ENCODE measurements at places on chromosomes 4 and X.
A peak's percentile ranks its signal among the peaks of the same experiment; 100 is the strongest.

- DNase-seq, result no peak
Measured at GRCh38 chrX:11666164-11666563, 444 bp upstream of the ARHGAP6 start.

- DNase-seq, result peak; percentile 77
Measured at GRCh38 chr4:157674699-157675098, 454.2 kb downstream of the GRIA2 start.

DNA sequence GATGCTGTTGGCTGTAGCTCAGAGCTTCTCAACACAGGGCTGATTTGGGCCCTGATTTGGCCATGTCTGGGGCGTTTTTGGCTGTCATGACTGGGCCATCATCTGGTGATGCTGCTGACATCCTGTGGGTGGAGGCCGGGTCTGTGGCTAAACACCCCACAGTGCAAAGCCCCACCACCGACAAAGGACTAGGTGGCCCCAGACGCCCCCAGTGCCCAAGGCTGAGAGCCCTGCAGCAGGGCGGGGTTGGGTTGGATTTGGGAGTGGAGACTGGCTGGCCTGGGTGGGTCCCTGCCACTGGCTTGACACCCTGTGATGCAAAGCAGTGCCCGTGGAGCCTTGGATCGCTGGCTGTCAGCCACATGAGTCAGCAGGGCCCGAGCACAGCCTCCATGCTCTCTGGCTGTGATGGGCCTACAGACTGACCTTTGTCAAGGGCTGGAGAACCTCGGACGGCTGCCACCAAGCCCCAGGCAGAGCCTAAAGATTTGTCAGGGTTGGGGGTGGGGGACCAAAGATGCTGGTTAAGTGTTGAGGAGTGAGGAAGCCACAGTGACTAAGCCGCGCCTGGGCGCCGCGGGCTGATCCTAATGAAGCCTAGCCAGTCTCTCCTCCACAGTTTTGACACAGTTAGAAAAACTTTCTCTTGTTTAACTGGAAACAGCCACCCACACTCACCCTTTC, 28.3 kb downstream of the CYTL1 start:
- peak; percentile 31 for DNase-seq

DNA sequence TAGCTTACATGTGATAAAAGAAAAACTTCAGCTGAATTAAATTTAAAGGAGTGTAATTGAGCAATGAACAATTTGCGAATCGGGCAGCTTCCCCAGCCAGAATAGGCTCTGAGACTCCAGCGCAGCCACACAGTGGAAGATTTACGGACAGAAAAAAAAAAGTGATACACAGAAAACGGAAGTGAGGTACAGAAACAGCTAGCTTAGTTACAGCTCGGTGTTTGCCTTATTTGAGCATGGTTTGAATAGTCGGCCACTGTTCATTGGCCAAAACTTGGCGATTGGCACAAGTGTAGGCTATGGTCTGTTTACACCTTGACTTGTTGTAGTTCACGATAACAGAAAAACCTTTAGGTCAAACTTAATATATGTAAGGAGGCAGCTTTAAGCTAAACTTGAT, 16.7 kb upstream of the SUPT20HL1 start:
- DNase-seq, result no peak

DNA sequence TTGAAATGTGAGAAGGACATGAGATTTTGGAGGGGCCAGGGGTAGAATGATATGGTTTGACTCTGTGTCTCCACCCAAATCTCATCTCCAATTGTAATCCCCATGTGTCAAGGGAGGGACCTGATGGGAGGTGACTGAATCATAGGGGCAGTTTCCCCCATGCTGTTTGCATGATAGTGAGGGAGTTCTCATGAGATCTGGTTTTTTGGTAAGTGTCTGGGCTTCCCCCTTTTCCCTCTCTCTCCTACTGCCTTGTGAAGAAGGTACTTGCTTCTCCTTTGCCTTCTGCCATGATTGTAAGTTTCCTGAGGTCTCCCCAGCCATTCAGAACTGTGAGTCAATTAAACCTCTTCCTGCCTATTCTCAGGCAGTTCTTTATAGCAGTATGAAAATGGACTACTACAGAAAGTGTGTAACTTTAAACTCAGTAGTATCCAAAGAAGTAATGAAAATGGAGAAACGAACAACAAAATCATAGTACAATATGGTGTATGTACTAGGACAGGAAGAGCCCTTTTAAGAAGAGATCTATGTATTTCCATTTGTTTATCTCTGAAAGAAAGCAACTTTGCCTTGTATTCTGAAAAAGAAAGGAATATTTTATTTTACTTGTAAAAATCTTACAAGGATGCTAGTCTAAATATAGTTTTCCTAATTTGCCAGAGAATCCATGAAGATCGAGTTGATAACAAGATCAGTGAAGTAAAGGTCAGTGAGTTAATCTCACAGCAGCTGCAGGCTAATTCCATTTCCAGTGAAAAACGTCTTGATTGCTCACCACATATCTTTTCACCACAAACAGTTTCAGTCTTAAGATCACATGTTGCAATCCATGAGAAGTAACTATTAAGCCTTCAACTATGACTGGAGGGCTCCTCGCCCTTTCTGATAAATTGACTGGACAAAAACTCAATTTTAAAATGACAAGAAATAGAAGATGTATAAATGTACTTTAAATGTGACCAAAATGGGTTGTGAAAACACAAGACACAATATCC, 20.5 kb downstream of the PKD2 start:
- DNase-seq, result no peak

GRCh38 chr4:183139058-183139750, 40.1 kb downstream of the WWC2 start:
- no peak for DNase-seq

- DNase-seq, result no peak
Measured at GRCh38 chr4:1985294-1985693, 23.5 kb downstream of the NELFA start.

DNA sequence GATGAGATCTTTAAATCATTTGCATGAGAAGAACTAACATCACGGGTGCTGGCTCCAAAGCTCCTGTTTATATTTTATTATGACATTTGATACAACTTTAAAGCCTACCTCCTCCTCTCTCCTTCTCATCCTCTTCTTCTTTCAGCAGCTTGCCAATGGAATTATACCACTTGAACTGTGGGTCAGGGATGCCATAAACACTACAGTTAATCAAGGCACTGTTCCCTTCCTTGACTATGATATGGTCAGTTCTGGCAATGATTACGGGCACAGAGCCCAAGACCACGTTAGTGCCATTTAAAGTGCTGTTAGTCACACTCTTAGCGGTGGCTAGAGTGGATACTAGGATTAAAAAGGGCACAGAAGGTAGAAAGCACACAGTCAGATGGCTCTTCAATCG, 20.7 kb downstream of the MFAP3L start:
- DNase-seq, result no peak

DNA sequence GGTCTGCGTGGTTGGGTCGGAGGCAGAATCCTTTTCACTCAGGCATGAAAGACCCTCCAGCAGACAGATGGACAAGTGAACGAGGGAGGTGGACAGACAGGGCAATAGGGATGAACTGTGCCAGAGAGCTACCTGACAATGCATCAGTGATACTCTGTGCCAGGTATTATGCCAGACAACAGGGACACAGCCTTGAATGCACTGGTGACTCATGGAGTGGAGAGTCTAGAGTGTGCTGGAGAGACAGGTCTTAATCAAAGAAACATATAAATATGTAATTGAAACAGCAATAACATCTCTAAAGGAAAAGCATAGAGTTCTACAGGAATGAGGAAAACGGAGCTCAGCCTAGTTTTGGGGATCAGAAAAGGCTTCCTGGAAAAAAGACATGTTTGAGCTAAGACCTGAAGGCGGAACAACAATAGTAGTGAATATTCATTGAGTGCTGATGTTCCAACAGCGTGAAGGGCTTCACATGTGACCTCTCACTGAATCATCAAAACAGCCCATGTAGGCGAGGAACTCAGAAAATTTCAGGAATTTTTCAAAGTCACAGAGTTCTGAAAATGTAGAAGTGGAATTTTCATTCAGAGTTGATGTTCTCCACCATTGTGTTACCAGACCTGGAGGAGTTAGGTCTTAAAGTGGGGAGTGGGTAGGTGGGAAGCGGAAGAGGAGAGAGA, 20.0 kb upstream of the FGFBP2 start:
- DNase-seq, result no peak

DNA sequence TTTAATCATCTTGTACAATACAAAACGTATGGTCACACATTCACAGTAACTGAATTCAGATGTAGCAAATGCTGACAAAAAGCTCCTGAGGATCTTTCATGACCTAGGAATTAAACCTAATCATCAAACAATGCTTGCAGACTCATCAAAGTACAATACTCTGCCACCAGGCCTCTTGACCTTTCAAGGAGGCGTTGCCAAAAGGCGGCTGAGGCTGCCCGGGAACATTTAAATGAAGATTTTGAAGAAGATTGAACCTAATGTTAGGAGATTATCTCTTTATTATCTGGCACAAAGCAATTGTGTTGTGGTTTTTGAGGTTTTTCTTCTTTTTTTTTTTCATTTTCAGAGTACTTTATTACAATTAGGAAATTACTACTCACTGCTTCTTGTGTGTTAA, 340.5 kb downstream of the GALNTL6 start:
- no peak for DNase-seq

- DNase-seq, result no peak
Measured at GRCh38 chr4:102429553-102429952, 71.6 kb upstream of the NFKB1 start.

DNA sequence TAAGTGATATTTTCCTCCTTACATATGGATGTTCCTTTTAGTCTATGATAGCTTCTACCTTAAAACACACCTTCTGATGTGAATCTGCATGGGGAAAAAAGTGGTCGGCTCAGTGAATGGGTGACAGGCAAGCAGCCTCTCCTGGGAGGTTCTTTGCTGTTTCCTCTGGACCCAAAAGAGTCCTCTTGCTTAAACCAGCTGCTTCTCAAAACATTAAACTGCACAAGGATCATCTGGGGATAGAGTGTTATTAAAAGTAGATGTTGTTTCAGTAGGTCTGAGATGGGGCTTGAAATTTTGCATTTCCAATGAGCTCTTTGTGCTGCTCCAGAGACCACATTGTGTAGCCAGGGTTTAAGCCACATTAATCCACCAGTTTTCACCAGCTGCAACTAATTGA, 452.9 kb downstream of the IL1RAPL1 start:
- no peak for DNase-seq

GRCh38 chrX:31127716-31128115, 55.9 kb upstream of the FTHL17 start:
- DNase-seq, result no peak

GRCh38 chr4:57265831-57266582, 155.8 kb upstream of the IGFBP7 start:
- peak; percentile 57 for DNase-seq

- no peak for DNase-seq
Measured at GRCh38 chr4:111847296-111848008, 297.8 kb upstream of the FAM241A start.

DNA sequence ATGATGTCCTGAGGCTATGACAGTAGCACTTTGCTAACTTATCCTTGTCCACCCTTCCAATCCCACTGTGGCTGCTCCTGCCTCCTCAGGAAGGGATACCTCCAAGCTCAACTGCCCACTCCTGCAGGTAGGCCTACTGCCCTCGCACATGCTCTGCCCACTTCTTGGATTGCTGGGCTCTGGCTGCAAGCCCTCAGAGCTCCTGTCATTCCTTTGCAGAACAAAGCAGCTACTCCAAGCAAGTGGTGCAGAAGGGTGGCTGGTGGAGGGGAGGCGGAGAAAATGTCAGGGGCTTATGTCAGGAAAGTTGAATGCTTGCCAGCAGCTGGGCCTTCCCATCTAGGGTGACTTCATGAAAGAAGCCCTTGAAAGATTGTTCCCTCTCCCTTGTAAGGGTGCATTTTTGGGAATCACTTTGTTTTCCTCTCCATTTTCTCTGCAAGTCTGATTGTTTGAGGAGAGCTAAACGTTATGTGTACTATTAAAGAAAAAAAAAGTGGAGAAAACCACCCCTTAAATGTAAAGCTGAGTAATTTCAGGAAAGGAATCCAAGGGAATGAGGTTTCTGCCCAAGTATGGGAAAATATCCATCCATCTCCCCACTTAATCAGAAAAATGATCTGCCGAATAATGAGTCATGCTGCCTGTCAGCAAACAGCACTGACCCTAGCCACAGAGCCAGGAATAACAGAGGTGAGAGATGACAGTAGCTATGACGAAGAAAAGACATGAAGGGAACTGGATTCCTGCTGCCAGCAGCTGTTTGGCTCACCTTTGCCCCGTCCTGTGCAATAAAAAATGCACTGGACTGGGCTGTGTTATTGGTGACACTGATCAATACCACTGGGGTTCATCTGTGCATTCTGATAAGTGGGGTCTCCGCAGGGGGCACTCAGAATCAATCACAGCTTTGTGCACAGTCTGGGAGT, 102.0 kb downstream of the RTL5 start:
- DNase-seq, result no peak

- no peak for DNase-seq
Measured at GRCh38 chr4:119629142-119629471, 503 bp upstream of the PDE5A start.

Measured in globus pallidus (tissue), 1 donor.